ENCODE measurements at places on chromosomes 2 and 18.

DNA sequence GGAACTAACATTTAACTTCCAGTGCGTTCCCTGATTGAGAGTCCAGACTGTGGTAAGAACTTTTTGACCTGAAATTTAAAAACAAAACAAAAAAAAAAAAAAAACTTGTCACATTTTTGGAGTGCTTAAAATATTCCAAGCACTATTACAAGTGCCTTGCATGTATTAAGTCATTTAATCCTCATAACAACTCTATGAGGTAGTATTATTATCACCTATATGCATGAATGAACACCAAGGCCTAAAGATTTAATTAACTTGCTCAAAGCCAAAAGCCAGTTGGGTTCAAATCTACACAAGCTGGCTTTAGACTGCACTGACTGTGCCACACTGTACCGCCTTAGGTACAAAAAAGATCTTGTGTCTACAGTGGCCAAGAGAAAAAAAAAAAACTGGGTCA, 35.2 kb downstream of the METTL4 start:
- no peak for DNase-seq

- DNase-seq: no peak
Observed at GRCh38 chr2:1154710-1155594, 204.3 kb downstream of the SNTG2 start.

DNA sequence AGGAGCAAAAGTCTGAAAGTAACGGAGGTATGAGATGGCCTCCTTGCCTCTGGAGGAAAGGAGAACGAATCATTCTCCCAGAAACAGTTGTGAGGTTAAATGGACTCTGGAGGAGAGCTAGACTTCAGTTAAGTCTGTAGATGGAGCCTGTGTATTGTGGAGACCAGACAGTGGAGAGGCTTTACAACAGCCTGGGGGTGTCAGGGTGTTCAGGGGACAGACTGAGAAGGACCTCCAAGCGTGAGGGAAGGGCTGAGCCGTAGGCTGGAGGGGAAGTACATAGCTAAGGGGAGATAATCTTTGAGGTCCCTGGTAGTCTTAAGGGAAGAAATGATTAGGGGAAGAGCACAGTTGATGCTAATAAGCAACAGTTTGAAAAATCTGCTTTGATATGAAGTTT, 76.6 kb downstream of the GALNT1 start:
- DNase-seq: no peak

DNA sequence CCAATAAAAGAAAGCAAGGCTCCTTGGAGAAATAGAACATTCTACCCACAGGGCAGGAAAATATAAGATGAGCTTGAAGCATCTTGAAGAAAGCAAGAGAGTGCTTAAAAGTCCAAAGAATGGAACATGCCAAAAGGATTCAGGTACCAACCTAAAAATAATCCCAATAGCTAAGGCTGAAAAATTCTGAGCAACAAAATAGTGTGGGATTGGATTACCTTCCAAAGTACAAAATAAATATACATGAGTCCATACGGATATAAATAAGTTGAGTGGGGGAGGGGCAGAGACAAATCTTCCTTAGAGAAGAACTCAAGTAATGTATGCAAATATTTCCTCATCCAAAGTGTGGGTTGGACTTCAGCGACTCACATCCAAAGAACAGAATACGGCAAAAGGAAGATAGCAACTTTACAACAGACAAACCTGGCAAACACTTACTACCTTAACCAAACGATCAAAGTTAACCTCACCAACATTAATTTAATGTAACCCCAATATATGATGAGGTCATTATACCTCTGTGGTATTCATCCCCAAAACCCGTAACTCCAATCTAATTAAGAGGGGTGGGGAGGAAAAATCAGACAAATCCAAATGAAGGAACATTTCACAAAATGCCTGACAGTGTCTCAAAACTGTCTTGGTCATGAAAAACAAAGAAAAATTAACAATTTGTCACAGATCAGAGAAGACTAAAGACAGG, 26.9 kb downstream of the MEMO1 start:
- DNase-seq: no peak

- no peak for DNase-seq
Observed at GRCh38 chr18:57837917-57838548, 34.9 kb upstream of the ATP8B1 start.

DNA sequence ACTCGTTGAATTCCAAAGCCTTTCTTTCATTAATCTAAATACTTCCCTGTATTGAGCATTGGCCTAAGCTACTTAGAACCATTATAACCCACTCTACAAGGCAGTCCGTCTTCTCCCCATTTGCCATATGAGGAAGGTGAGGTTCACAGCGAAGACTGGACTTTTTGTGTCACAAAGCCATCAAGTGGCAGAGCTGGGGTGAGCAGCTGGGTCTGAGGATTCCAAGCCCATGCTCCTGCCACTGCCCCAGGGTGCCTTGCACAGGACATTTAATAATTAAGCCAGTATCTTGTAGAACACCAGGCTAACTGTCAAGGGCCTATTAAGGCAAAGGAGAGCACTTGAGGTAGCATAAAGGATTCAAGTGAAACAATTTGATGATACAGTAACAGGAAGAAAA, 68.8 kb upstream of the ZNF397 start:
- no peak for DNase-seq

GRCh38 chr18:63040788-63041410, 278.7 kb downstream of the BCL2 start:
- DNase-seq: no peak

DNA sequence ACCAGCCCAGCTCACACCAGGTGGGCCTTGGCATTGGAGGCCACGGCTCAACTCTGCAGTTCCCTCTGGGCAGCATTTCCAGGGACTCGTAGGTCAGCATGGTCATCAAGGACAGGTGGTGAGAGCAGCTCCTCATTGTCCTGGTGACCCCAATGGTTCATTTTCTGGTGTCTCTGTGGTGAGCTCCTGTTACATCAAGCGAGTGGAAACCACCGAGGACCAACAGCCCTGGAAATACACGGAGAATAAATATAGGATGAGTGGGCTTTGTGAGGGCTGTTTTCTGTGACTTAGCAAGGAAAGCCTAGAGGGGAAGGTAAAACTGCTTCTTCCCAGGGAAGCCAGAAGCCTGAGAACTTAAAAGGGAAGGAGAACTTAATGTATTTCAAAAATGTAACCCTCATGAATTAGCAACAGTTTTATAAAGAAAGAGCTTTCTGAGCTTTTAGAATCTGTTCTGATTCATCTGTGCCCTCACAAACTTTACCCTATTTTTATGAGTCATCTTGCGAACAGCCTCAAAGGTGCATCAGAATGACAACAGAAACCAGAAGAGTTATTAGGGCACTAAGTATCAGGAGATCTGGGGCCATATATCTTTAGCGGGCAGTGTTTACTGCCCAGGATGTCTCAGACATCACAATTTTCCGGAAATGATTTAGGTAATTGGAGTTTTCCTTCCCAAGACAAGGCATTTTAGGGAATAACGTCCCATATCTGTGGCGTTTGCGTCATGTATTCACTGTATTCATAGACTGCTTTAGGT, 18.7 kb downstream of the C2orf92 start:
- DNase-seq: no peak

- DNase-seq: no peak
Observed at GRCh38 chr18:74139411-74139810, 8.2 kb downstream of the FBXO15 start.

All from fibroblast of skin of left biceps (primary cell).